Activated CD8-positive, alpha-beta memory T cell treated with anti-CD3 and anti-CD28 coated beads for 1 hour (primary cell): ENCODE measurements at places on chromosomes 12 and 14.

DNA sequence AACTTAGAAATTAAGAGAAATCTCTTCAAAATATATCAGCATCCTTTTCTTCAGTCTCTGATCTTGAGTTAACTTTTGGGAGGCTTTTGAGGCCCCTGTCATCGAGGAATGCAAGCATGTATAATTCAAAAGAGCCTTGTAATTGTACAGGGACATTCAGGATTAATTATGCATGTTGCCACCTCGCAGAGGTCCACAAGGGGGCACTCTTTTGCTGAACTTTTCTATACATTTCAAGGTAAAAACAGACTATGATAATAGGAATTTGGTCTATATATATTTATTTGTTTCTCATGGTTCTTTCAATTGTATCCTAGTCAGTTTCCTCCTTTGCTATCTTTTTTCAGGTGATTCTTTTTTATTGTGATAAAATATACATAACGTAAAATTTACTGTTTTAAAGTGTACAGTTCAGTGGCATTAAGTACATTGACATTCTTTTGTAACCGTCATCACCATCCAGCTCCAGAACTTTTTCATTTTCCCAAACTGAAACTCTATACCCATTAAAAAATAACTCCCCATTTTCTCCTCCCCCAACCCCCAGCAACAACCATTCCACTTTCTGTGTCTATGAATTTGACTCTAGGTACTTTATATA, 47.0 kb upstream of the SLC2A13 start:
- DNase-seq, result no peak

GRCh38 chr14:104718871-104719270, 5.2 kb upstream of the ADSS1 start:
- DNase-seq, result no peak

GRCh38 chr12:49059299-49060171, 1.1 kb downstream of the KMT2D start:
- DNase-seq, result no peak

- DNase-seq, result no peak
These were observed 4.8 kb downstream of the RASSF9 start for GRCh38 chr12:85831327-85831990.

GRCh38 chr12:103540319-103540718, 44.6 kb upstream of the C12orf42 start:
- no peak for DNase-seq

- no peak for DNase-seq
These were observed 30.7 kb downstream of the FOXN3 start for GRCh38 chr14:89386212-89386886.

DNA sequence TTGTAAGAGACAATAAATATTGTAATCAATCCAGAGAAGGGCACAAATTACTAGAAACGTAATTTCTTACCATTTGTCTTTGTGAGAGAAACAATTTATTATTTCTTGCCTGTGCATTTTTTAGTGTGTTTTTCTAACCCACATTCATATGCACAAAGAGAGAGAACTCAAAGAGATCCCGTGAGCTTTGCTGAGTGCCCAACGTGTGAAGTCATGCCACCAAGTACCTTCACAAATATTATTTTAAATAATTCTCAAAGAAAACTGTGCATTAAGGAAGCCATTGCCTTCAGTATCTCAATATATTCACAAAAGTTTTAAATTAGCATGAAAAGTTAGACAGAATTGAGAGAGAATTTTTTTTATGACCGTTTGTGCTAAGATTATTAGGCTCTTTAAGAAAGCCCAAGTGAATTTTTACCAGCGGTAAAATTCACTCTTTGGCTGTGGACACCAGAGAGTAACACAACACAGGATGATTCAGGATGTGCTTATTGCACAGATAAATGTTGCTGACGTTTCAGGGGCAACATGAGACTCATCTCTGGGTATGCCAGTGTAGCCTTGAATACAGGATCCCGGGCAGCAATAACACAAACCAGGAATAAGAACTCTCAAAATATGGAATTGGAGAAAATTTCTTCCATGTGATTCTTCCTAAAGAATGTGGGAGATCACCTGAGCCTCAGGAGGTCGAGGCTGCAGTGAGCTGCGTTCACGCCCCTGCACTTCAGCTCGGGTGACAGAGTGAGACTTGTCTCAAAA, 2.9 kb downstream of the ARHGDIB start:
- DNase-seq, result no peak

- DNase-seq, result no peak
These were observed 440.6 kb upstream of the CCDC196 start for GRCh38 chr14:66045572-66046021.

- DNase-seq, result no peak
These were observed 488.9 kb downstream of the MDGA2 start for GRCh38 chr14:47186486-47186885.

DNA sequence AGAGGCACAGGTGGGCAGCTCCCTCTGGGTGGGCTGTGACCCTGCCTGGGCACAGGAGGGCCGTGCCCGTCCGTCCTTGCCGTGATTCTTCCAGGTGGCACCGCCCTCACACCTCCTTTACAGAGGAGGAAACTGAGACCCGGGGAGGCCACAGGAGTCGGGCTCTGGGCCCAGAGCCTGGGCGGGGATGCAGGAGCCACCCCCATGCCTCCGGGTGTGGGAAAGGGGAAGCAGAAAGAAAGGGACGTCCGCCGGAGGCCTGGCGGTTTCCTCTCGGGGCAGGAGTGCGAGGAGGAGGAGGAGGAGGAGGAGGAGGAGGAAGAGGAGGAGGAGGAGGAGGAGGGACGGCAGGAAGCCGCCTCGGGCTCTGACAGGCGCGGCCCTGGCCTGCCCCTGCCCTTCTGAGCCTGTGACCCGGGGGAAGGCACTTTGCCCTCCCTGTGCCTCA, 23.0 kb downstream of the SH2B3 start:
- DNase-seq, result no peak

- no peak for DNase-seq
These were observed 434.1 kb downstream of the NOVA1 start for GRCh38 chr14:26163761-26164160.

DNA sequence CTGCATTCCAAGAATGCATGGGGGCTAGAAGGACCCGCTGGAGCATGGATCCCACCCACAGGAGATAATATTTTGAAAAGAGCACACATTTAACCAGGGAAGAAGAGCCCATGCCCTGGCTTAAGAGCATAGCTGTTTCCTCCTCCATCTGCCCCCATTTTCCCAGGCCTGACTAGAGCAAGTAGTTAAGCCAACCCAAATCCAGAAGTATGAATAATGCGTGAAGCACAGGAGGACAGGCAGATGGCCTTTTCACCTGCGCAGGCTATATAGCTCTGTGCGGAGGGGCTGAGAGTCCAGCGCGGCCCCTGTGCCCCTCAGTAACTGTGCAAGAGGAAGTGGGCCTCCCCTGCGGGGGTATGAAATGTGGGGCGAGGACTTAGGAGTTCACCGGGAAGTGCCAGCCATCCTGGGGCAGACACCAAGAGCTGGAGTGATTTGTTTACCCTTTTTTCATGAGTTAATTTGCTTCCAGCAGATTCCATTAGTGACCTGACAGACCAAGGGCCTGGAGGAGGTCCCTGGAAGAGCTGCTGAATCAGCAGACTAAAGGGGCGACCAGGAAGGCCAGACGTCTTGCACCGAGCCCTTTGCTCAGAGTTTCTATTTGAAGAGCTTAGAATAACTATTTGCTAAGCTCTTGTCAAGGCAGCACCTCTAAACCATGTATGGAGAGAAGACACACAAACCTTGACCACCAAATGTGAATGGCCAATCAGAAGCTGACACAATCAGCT, 37.2 kb downstream of the DPF3 start:
- no peak for DNase-seq

DNA sequence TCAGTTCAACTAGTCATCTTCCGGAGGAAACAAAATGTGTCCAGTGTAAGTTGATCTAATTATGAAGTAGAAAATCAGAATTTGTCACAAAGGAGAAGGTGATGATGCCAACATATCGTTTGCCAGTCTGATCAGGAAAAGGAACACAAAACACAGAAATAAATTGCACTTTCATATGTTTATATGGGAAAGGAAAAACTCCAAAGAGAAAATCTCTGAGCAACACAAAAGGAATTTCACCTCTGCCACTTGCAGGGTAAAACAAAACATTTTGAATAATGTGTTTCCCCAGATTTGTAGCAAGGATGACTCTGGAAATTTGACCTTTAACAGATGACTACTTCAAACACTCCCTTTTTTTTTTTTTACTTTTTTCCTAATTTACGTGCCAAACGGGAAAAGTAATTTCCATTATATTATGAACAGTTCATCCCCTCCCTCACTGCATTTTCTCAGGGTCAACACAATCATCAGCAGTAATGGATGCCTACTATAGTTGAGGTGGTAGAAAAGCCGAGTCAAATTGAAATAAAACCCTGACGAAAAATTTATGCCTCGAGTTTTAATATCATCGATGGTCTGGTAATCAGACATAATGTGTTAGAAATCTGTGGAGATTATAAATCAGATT, 25.6 kb downstream of the MGAT4C start:
- DNase-seq, result no peak

DNA sequence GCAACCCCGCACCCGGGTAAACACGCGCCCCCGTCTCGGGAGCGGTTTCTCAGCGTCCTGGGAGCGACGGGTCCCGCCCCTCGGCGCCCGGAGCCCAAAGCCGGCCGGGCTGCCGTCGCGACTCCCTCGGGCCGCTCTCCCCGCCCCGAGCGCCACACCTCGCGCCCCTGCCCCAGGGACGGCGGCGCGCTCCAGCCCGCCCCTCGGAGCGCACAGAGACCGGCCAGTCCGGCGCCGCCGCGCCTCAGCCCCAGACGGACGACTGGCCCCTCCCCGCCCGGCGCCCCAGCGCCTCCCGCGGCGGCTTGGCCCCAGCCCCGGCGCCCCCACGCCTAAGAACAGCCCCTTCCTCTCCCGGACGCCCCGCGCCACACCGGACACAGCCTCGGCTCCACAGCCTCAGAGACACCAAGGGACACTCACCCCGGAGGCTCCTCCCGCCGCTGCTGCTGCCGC, 411 bp downstream of the BTBD7 start:
- DNase-seq, result no peak

- no peak for DNase-seq
These were observed 11.8 kb upstream of the WSCD2 start for GRCh38 chr12:108117163-108117849.

- no peak for DNase-seq
These were observed 82.7 kb downstream of the FUT8 start for GRCh38 chr14:65495196-65495595.

DNA sequence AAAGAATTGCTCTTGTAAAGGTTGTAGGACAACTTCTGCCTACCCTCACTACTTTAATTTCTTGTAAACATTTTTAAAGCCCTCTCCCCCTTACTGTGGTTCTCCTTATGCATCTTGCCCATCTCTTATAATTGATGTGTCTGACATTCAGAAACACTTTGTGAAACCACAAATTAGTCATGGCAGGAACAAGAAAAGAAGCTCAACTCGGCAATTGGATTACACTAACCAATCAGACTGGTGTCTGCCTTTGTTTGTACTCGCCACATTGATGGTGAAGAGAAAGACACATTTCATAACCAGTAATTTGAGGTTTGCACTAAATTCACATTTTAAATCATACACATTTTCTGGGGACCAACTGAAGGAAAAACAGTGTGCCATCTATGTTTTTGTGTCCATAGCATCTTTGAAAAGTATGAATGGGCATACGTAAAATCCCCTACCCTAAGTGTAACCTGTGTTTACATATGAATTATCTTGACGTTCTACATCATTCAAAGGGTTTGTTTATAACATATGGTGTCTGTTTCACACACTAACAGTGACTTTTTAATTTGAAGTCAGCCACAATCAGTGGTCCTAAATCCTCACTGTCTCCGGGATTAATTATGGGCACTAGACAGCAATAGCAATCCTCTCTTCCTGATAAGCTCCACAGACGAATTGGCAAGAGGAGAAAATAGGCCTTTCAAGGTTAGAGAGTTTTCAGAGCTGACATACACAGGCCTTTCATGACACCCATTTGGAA, 49.9 kb downstream of the OTX2 start:
- DNase-seq, result no peak

DNA sequence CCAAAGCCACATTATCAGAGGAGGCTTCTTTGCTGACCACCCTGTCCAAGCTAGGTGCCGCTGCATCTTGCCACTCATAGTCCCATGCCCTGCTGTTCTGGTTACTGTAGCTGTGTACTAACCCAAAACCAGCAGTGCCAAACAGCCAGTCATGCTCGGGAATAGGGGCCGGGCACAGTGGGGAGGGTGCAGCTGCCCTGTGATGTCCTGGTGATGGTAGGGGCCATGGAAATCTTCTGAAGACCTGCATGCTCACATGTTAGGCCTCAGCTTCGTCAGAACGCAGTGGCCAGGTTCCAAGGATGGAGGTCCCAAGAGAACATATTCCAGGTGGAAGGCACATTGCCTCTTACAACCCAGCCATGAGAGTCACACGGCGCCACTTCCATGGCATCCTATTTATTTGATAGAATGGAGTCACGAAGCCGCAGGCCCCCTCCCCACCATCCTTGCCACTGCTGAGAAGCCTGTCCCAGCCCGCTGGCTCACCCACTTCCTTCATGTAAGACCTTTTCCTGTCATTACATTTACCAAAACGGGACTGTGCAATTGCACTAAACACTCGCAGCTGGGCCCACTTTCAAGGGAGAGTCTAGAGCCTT, 48.5 kb downstream of the FAM222A start:
- no peak for DNase-seq

DNA sequence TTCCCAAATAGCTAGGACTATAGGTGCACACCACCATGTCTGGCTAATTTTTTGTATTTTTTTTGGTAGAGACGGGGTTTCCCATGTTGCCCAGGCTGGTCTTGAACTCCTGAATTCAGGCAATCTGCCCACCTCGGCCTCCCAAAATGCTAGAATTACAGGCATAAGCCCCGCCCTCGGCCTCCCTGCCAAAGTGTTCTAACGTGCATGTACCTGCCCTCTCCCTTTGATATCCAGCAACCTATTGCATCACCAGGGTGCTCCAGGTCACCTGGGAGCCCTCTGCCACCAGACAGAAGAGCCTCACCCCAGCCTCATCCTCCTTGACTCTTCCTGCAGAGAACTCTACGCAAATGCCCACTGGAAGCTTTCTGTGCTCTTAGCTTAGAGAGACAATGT, 2.2 kb upstream of the EML1 start:
- no peak for DNase-seq

- DNase-seq, result peak; percentile 29
These were observed 111.4 kb downstream of the EGLN3 start for GRCh38 chr14:33839193-33840076.

DNA sequence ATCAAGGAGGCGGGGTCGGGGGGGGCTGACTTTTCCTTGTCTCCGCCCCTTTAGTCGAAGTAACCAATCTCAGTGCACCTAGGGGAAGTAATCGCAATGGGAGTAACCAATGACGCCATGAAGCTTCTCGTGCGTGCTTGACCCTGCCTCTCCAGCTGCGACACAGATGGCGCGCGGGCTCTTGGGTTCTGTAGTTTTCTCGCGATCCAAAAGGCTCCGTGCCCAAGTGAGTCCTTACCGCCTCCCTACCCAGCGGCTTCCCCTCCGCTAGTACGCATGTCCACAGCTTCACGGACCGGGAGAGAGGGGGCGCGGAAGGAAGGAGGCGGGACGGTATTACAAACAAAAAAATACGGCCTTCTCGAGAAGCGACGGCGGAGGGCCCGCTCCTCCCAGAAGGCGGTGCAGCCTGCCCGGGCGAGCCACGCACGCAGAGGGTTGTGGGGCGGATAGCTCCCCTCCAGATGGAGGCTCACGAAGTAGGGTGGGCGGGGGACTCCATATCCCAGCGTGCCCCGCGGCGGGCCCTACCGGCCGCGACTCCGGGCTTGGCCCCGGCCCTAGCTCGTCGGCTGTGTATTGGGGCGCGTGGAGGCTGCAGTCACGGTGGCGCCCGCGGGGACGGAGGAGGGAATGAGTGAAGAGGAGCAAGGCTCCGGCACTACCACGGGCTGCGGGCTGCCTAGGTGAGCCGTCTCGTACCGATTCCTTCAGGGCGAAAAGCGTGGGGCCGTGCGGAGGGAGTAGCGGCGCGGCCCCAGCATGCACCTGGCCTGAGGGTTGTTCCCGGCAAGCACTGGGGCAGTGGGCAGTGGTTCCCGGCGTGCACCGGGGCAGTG, at the start of gene TARBP2:
Gene TARBP2, plus strand, starts transcription at position 508 of the 839 bp plus-strand sequence. Its CDS starts 126 bp downstream, at position 634.
- peak; percentile 94 for DNase-seq
